ENCODE measurements at places on chromosomes 12 and 14.
A peak's percentile ranks its signal among the peaks of the same experiment; 100 is the strongest.

DNA sequence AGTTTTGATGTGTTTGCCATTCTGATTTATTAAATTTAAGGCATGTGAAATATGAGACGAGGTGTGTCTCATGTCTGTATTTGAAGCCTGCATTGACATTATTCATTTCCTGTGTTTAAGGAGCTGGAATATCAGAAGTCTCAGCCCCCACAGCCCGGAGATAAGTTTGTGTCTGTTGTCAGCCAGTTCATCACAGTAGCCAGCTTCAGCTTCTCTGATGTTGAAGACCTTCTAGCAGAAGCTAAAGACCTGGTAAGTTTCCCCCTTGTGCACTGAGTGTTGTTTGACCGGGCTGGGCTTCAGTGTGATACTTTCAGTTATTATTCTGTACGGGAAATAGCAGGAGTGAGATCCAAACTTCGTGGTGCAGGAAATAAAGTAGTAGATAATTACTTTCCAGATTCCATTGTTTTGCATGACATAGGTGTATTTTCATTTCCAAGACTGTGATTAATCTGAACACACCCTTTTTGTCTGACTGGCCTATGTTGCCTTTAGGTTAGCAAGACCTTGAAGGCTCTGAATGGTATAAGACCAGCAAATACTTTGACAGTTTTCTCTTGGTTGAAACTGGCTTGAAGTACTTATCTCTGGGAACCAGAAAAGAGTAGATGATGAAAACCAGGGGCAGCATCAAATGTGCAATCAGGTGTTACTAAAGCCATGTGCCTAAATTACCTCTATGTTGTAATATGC lies 101.5 kb downstream of the GPR135 start:
- no peak for DNase-seq

DNA sequence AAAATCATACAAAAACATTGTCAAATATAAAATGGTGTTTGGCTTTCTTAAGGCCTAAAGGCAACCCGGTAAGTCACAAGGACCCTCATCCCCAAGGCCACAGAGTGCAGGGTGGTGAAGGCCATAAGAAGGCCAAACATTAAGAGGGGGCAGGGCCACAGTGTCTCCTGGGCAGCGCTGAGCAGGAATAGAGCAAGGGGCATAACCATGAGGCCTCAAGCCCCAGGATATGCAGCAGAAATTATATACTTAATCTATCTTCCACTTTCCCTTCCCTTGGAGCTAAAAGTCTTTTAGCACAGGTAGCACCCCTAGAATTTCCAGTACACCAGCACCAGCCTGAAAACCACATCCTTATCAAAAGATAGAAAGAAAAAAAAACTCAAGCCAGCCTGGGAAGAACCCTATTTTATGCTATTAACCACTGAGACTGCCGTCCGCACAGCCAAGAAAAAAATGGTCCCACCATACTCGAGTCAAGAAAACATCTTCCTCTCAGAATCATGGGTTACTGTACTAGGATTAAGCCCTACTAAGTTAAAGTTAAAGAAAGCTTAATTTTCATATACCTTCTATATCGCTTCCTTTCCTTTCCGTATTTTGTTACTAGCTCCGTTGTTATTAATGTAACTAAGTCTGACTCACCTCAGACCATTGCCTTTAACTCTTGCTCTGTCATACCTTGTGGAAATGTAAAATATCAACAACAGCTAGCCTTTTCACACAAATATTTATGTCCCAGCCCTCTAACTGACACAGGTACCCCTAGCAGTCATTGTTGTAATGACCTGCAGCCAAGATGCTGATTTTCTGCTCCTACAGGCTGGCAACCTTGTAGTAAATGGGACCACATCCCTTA lies 20.1 kb downstream of the KLRK1 start:
- DNase-seq: peak; percentile 49

- DNase-seq: no peak
Measured at GRCh38 chr12:124780752-124781685, 82.6 kb downstream of the SCARB1 start.

- DNase-seq: no peak
Measured at GRCh38 chr12:116314477-116314876, 37.0 kb upstream of the MED13L start.

- no peak for DNase-seq
Measured at GRCh38 chr12:50545213-50545612, 40.4 kb downstream of the DIP2B start.

DNA sequence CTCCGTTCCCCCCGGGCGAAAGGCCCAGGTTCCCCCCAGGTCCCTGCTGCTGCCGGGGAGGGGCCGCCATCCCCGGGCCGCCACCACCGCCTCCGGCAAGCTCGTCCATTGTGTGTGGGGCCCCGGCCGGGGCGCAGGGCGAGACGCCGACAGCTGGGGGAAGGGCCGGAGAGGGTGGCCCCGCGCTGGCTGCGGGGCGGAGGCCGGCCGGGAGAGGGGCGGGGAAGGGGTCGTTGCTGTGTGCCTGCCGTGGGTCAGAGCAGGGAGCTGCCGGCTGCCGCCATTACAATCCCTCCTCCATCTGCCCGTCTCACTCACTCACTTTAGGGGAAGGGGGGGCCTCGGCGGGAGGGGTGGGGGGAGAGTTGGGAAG lies at the start of gene STRN3:
TSS of gene STRN3 (minus strand) at position 303 of the 373 bp plus-strand sequence. CDS start at position 109, 194 bp downstream.
- no peak for DNase-seq

DNA sequence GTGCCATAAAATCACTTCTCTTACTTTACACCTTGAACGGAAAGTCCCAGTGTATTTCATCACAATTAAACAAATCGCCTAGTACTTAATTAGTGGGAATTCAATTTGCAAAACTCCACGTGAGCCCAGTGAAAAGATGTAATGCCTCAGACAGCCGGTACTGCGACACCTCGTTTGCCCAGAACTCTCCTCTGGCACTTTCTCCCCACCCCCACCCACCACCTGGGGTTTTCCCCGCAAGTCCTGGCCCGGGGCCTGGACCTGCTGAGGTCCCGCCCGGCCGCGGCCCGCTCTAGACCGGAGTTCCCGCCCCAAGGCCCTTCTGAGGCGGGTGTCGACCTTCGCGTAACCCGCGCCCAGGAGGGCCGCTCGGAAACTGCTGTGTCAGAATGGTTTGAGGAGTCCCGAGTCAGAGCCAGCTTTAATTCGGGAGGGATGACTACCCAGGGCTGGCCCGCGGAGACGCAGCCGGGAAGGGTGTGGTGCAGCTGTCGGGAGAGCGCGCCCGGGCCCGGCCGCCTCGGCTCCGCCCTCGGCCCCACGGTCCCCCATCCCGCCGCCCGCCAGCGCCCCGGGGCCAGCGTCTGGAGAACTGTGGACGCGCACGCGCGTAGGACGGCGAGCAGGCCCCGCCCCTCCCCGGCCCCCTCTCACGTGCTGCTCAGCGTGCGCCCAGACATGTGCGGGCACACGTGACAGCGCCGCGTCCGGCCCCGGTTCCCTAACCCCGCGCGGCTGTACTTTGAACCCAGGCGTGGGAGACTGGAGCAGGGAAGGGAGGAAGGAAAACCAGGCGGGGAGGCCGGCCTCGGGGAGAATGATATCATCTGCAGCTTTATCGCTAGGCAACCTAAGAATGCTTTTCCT lies 10.8 kb downstream of the BHLHE41 start:
- peak; percentile 73 for DNase-seq

GRCh38 chr14:92310776-92311375 lies 12.1 kb upstream of the SLC24A4 start:
- DNase-seq: no peak

DNA sequence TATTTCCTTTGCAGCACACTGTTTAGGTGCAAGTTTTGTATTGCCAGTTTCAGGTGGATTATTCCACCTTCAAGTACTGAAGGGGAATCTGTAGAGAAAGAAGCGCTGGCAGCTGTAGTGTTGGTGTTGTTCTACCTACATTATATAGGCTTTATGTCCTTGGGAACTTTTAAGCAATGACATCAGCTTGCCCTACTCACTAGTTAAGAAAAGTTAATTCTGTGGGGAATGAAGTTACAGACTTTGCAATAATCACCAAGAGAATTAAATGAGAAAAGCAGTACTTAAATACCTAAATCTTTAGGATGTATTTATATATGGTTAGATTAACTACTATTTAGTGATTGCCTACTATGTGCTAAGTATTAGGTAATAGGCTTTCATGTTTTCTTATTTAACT lies at the start of gene OR4E1:
TSS of gene OR4E1 (minus strand) at position 101 of the 400 bp plus-strand sequence. CDS start 2,883 bp downstream, outside the sequence.
- no peak for DNase-seq

DNA sequence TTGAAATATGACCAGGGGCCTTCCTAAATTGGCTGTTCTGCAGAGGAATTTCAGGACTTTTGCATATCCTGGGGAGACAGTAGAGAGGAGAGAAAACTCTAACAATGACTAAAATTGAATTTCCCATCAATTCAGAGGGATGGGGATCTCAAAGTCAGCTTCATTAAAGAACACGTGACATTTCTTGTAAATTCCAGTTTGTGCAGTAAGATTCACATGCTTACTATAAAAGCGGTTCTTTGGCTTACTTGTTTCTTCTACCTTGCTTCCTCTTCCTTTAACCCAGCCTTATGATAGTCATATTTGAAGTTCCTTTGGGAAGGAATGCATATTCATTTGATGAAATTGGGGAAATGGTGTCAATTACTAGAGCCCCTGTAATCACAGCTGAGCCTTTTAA lies 143.7 kb upstream of the GZMB start:
- DNase-seq: no peak

GRCh38 chr14:24279301-24280186 lies 8.1 kb upstream of the RABGGTA start:
- peak; percentile 75 for DNase-seq

- DNase-seq: no peak
Measured at GRCh38 chr14:23147676-23148075, 28.6 kb upstream of the CEBPE start.

DNA sequence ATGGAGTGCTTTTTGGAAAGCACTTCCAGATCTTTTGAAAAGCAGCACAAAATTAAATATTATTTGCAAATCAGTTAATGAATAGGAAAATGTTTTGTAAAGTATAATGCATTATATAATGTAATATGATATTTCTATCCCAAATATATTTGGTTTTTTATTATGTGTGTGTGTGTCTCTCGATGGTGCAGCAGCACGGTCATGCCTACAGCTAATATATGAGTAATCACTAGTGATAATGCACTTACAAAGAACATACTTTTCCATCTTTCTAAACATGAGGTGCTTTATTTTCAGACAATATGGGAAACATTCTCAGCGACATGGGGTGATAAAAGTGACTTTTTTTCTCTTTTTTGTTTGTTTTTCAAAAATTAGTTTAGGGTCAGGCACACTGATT lies 1.3 kb upstream of the EEA1 start:
- no peak for DNase-seq

DNA sequence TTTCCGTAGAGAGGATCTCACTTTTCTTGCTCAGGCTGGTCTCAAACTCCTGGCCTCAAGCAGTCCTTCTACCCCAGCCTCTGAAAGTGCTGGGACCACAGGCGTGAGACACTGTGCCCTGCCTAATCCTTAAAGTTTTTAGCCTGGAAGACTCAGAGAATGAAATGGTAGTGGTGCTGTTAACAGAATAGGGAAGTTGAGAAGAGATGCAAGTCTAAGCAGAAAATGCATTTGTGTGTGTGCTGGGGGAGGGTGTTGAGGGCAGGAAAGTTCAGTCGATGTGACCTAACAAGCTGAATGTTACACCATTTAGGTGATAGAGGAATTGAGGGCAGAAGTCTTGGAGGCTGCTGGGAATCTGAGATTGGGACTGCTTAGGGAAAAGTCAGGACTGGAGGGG lies 6.9 kb upstream of the TUBA1A start:
- no peak for DNase-seq

DNA sequence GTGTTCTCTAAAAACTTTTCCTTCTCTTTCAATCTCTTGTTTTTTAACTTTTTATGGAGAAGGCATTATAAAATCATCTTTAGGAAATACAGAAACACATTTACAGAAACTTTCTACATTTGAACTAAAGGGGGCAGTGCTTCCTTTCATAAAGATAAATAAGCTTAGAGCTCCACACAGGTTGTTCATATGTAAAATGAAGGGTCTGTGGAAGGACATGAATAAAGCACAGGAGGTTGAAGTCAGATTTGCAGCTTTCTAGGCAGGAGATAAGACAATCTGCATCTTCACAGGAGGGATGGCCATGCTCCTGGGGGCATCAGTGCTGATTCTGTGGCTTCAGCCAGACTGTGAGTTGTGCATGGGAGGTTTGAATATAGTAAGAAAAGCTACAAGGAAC lies 426.0 kb downstream of the DAD1 start:
- peak; percentile 44 for DNase-seq

DNA sequence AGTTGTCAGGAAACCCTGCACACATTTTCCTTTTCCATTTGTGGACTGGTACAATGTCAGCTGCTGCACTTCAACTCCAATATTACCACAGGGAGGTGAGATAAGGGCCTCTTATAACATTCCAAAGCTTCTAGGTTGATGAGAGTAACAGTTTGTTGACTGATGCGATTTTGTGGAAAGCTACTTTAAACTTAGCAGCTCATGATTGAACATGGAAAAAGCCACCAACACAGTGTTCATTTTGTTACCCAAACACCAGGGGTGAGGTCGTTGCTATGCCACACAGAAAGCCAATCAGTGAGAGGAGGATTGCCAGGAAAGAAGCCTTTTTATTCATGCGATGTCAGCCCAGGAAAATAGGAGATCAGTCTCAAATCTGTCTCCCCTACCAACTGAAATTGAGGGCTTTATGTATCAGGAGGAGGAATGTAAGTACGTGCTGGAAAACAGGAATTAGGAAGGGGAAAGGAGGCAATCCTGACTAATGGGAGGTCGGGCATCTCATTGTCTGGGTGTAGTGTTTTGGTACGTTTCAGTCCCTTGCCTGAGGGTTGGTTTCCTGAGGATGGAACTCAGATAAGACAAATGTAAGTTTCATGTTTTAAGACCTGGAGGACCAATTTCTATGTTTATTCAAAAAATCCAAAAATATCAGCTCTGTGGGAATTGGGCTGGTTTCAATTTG lies 92.7 kb upstream of the PLEKHA5 start:
- DNase-seq: no peak

DNA sequence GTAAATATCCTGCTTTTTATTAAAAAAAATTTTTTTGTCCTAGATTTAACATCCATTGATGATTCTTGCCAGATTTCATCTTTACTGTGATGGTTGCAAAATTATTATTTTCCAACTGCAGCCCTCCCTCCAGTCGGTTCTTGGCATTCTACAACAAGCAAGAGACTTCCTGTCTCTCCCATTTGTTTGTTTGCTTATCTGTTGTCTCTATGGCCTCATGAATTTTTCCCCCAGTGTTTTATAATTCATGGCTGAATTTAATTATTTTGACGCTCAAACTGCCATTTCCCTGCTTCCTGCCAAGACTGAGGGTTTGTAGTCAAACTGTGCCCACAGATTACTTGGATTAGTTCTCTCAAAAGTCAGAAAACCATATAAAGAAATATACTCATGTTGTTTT lies 25.9 kb downstream of the CGRRF1 start:
- no peak for DNase-seq

GRCh38 chr12:53965281-53966084 lies 7.4 kb upstream of the HOXC11 start:
- DNase-seq: no peak

DNA sequence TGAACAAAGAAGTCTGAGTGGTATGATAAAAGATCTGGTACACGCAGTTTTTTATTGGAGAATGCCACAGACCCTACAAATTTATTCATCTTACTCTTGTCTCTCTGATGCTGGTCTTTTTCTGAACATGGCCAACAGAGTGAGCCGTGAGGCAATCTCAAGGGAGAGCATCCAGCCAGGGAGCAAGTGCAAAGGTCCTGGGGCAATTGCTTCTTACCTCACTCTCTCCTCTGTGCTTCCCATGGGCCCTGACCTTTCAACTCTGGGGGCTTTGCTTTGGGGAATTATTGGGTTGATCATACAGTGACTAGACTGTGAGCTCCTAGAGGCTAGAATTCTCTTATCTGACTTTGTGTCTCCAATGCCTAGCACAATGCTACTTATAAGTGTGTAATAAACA lies 171.7 kb downstream of the MYRFL start:
- no peak for DNase-seq
